ENCODE measurements at places on chromosomes 2 and 18. TPM values are rescaled to one million over a fixed set of nuclear protein-coding genes. Genes with fewer than 3 reads are reported as not detected.

IGFBP5 gene
- 392 TPM for polyA plus RNA-seq

SPEG gene
- polyA plus RNA-seq, result 182 TPM

OBSL1 gene
- polyA plus RNA-seq, result 118 TPM

ATP9B gene
- polyA plus RNA-seq, result 23.9 TPM

TUBA4B gene
- not detected for polyA plus RNA-seq

ZSCAN30 gene
- polyA plus RNA-seq, result 29.6 TPM

GRB14 gene
- polyA plus RNA-seq, result 2.2 TPM

KCTD1 gene
- polyA plus RNA-seq, result 5.6 TPM

ASB18 gene
- 10.3 TPM for polyA plus RNA-seq

MAP2 gene
- 11.3 TPM for polyA plus RNA-seq

AKAIN1 gene
- polyA plus RNA-seq, result 0.24 TPM

TTC32 gene
- not detected for polyA plus RNA-seq

RNU2-63P gene
- not detected for polyA plus RNA-seq

TLX2 gene
- not detected for polyA plus RNA-seq

CXXC1 gene
- polyA plus RNA-seq, result 59.4 TPM

PKDCC gene
- 116 TPM for polyA plus RNA-seq

SLC25A12 gene
- 26.9 TPM for polyA plus RNA-seq

THSD7B gene
- polyA plus RNA-seq, result 1.5 TPM

PSTPIP2 gene
- 3.0 TPM for polyA plus RNA-seq

PSD4 gene
- polyA plus RNA-seq, result 12.5 TPM

CROCC2 gene
- 0.21 TPM for polyA plus RNA-seq

ZAP70 gene
- polyA plus RNA-seq, result 9.0 TPM

LAMA1 gene
- polyA plus RNA-seq, result 5.4 TPM

WNT10A gene
- 0.08 TPM for polyA plus RNA-seq

TUBA3E gene
- not detected for polyA plus RNA-seq

UCN gene
- 2.1 TPM for polyA plus RNA-seq

CDK15 gene
- polyA plus RNA-seq, result not detected

RNF152 gene
- 15.5 TPM for polyA plus RNA-seq

LYPD6B gene
- polyA plus RNA-seq, result not detected

PID1 gene
- polyA plus RNA-seq, result 51.2 TPM

REG3G gene
- polyA plus RNA-seq, result not detected

SLC38A11 gene
- 0.83 TPM for polyA plus RNA-seq

DCDC2C gene
- polyA plus RNA-seq, result 0.70 TPM

CAPN14 gene
- not detected for polyA plus RNA-seq

SPC25 gene
- 9.3 TPM for polyA plus RNA-seq

SERPINB13 gene
- 0.08 TPM for polyA plus RNA-seq

All from muscle of arm (tissue), 14 donors.